Glomerular endothelial cell (primary cell): ENCODE measurements at places on chromosomes 13 and 19.

- no peak for DNase-seq
These were observed 139.9 kb downstream of the MRPL57 start for GRCh38 chr13:21316376-21316775.

DNA sequence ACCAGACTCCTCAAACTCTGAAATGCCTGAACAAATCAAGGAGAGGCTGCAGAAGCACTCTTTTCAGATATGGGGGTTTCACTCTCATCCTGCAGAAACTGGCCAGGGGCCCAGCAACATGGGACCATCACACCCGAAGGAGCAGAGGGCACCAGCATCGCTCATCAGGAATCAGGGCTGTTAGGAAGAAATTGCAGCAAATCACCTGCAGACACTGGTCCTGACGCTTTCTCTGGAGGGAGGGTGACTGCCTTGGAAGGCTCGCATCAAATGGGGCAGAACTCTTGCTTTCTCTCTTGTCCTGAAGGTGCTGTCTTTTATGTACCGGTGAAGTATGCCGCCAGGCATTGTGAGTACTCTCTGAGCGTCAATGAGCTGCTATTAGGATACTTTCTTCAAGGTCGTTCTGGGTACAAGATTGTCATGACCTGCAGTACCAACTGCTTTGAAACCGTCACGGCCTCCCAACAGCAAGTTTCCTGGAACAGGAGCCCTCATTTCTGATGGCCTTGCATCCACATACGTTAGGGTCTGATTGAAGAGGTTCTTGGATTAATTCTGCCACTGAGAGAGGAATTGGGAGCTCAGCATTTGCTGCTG, 155.7 kb upstream of the SOX1 start:
- DNase-seq: no peak

GRCh38 chr19:1445932-1446712, 3.8 kb upstream of the APC2 start:
- DNase-seq: no peak

DNA sequence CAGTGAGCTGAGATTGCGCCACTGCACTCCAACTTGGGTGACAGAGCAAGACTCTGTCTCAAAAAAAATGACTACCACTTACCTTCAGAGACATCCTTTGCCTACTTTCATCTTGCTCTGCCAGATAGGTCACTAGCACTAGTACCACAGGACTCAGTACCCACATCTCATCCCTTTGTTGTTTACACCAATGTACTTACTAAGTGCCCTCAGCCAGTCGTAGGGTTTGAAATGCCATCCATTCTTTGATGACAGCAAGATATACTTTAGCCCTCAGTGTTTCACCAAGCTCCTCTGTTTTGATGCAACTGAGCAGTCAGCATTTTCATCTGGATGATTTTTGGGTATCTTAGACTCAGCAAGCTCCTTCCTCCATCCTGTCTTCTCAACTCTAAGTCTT, 6.1 kb downstream of the URAD start:
- no peak for DNase-seq

GRCh38 chr13:32277839-32278238, 37.3 kb downstream of the ZAR1L start:
- DNase-seq: no peak

- DNase-seq: no peak
These were observed 36.1 kb downstream of the WDFY2 start for GRCh38 chr13:51620165-51620983.

DNA sequence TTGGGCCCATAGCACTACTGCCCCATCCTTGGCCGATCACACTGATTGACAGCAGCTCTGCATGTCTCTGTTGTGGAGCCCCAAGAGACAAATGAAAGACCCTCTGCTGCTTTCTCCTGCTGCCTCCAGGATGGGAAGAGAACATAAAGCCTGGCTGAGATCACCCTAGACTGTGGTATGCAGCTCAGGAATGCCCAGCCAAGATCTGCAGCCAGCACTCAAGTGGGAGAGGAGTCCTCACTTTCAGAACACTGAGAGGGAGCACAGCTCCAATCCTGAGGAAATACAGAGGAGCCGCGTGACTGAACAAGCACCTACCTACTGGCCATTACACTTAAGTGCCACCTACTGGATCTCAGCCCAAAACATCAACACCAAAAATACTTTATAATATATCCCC, 203.0 kb downstream of the POSTN start:
- DNase-seq: no peak

DNA sequence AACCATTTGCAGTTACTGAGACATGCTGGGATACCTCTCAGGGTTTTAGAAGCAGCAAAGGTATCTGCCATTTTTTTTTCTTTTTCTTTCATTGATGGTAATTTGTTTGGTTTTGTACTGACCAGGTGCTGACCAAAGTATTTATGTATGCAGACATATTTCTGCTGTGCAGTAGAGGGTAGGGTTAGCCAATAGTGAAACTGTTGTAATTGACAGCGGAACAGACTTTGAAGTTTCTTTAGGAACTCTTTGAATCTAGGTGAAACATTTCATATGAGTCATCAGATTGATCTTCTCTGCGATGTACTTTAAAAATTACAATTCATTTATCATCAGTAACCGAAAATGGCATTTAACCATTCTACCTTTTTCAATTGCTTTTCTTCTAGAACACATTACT, 63.0 kb downstream of the ITGBL1 start:
- DNase-seq: no peak

DNA sequence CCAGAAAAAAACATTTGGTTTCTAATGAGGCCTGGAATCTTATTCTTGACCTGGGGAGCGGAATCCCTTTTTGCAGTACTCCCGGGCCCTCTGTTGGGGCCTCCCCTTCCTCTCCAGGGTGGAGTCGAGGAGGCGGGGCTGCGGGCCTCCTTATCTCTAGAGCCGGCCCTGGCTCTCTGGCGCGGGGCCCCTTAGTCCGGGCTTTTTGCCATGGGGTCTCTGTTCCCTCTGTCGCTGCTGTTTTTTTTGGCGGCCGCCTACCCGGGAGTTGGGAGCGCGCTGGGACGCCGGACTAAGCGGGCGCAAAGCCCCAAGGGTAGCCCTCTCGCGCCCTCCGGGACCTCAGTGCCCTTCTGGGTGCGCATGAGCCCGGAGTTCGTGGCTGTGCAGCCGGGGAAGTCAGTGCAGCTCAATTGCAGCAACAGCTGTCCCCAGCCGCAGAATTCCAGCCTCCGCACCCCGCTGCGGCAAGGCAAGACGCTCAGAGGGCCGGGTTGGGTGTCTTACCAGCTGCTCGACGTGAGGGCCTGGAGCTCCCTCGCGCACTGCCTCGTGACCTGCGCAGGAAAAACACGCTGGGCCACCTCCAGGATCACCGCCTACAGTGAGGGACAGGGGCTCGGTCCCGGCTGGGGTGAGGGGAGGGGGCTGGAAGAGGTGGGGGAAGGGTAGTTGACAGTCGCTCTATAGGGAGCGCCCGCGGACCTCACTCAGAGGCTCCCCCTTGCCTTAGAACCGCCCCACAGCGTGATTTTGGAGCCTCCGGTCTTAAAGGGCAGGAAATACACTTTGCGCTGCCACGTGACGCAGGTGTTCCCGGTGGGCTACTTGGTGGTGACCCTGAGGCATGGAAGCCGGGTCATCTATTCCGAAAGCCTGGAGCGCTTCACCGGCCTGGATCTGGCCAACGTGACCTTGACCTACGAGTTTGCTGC, at the start of gene ICAM4:
Gene ICAM4, plus strand, starts transcription at position 153 of the 935 bp plus-strand sequence. Its CDS starts 58 bp downstream, at position 211.
- no peak for DNase-seq

DNA sequence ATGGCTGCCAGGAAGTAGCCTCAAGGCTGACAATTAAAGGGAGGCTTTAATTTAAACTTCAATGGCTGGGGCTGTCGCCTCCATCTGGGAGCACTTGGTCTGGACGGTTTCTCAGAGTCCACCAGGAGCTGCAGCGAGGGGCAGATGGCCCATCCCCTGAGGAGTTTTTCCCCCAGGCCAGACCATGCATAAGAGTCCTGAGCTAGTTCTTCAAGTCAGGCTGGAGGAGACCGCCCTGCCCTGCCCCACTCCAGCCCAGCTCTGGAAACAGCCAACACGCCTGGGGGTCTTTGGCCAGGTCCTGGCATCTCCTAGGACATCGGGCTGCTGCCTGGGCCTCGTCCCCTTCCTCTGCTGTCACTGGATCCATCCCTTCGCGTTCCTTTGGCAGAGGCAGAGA, 5.3 kb upstream of the ACTN4 start:
- no peak for DNase-seq
